ENCODE measurements at places on chromosomes 13 and 19.

- DNase-seq: no peak
Measured at GRCh38 chr13:50829896-50830295, 13.6 kb downstream of the DLEU7 start.

DNA sequence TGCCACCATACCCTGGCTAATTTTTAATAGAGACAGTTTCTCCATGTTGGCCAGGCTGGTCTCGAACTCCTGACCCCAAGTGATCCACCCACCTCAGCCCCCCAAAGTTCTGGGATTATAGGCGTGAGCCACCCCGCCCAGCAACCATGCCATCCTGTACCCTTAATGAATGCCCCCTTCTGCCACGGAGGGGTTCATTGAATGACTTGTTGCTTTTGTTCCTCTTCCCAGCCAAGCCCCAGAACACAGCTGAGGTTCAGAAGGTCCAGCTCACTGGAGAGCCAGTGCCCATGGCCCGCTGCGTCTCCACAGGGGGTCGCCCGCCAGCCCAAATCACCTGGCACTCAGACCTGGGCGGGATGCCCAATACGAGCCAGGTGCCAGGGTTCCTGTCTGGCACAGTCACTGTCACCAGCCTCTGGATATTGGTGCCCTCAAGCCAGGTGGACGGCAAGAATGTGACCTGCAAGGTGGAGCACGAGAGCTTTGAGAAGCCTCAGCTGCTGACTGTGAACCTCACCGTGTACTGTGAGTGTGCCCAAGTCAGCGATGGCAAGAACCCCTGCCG, 6.0 kb downstream of the PVR start:
- DNase-seq: no peak

GRCh38 chr19:1256646-1257474, 8.5 kb downstream of the MIDN start:
- DNase-seq: no peak

DNA sequence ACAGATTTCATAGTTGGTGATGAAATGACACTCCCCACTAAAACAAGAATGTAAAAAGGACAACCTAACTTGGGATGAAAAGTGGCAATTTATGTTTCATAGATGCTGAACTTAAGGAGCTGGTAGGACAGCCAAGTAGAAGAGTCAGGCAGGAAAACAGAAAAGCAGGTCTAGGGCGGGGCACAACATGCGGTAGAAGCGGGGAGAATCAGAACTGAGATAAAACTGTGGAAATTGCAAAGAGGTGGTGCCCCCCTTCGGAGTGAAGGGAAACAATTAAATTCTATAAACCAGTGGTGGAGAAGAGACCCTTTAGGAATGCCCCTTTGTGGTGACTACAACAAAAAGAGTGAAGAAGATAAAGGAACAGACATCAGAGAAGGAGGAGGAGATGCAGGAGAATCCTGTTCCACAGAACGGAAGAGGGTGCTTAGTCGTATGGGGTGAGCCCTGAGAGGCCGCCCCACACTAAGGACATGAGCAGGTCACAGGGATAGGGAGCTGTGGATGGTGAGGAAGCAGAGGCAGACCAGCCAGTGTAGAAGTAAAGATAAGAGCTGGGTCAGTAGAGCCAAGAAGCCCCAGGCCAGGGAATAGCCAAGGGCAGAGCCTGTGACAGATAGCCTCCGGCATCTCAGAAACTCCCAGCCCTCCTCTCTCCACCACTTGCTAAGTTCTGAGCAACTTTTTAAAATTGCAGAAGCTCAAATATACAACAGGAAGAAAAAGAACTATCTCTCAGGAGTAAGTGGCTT, 100.3 kb upstream of the DOCK9 start:
- no peak for DNase-seq

DNA sequence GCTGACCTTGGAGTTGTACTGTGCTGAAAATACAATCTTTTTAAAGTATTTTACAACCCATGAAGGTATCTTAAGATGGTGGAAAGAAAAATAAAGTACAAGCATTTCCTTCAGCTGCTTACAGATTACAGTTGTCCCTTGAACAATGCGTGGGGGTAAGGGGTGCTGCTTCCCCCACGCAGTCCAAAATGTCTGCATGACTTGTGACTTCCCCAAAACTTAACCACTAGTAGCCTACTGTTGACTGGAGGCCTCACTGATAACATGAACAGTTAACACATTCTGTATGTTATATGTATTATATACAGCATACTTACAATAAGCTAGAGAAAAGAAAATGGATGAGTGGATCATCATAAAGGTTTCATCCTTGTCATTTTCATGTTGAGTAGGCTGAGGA, 45.3 kb upstream of the ZNF599 start:
- DNase-seq: no peak

DNA sequence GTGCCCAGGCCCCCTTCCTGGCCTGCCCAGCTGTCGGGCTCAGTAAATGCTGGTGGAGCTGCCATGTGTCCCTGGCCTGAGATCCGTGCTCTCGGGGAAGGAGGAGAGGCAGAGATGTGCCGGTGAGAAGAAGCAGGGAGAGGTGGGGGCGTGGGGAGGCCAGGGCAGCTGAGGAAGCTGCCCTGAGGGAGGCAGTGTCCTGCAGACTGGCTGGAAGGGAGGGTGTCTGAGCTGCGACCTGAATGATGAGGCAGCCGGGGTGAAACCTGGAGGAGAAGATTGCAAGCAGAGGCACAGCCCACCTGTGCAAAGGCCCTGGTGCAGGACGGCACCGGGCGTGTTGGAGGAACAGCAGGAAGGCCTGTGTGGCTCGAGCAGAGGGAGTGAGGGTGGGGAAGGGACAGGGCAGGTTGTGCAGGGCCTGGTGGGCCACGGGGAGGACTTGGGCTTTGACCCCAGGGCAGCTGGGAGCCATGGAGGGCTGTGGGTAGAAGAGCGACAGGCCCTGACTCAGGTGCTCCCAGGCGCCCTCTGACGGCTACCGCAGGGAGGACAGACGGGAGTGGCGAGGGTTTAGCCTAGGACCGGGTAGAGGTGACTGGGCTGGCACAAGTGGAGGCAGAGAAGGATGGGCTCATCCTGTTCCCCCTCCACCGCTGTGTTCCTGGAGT, 14.0 kb upstream of the CELF5 start:
- DNase-seq: peak; percentile 30

DNA sequence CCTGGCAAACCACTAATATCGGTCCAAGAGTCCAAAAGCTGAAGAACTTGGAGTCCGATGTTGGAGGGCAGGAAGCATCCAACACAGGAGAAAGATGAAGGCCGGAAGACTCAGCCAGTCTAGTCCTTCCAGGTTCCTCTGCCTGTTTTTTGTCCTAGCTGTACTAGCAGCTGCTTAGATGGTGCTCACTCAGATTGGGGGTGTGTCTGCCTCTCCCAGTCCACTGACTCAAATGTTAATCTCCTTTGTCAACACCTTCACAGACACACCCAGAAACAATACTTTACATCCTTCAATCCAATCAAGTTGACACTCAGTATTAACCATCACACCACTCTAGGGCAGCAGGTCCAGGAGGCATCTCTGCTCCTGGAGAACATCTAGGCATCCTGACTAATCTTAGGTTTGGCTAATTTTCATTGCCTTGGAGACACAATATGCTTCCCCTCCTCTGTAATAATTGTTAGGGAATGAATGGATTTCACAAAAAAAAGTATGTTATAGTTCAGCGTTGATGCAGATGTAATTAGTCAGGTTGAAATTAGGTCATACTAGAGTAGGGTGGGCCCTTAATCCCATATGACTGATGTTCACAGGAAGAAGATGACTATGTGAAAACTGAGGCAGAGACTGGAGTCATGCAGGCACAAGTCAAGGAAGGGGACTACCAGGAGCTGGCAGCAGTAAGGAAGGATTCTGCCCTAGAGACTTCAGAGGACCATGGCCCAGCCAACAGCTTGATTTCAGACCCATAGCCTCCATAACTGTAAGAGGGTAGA, 183.4 kb downstream of the RBM26 start:
- no peak for DNase-seq

DNA sequence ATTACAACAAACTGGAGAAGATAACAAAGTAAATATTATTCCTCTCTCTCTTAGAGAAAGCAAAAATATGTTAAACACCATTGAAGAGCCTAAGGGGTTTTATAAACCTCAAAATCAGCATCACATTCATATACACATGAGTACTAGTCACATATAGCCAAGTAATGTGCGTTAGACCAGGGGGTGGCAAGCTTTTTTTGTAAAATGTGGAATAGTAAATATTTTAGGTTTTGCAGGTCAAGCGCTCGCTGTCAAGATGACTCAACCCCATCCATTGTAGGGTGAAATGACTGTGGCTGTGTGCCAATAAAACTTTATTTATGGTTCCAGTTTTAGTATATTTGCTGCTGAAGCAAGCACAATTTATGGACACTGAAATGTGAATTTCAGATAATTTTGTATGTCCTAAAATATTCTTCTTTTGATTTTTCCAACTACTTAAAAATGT, 21.7 kb downstream of the RFX2 start:
- DNase-seq: no peak

- DNase-seq: no peak
Measured at GRCh38 chr13:30700364-30700763, 35.0 kb upstream of the ALOX5AP start.

DNA sequence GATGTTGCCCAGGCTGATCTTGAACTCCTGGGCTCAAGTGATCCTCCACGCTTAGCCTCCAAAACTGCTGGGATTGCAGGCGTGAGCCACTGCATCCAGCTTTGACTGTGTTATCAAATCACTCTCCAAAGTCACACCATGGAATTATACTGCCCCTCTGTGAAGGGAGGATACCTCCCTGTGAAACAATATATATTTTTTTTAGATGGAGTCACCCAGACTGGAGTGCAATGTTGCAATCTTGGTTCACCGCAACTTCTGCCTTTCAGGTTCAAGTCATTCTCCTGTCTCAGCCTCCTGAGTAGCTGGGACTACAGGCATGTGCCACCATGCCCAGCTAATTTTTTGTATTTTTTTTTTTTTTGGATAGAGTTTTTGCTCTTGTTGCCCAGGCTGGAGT, 7.7 kb downstream of the TYK2 start:
- no peak for DNase-seq

DNA sequence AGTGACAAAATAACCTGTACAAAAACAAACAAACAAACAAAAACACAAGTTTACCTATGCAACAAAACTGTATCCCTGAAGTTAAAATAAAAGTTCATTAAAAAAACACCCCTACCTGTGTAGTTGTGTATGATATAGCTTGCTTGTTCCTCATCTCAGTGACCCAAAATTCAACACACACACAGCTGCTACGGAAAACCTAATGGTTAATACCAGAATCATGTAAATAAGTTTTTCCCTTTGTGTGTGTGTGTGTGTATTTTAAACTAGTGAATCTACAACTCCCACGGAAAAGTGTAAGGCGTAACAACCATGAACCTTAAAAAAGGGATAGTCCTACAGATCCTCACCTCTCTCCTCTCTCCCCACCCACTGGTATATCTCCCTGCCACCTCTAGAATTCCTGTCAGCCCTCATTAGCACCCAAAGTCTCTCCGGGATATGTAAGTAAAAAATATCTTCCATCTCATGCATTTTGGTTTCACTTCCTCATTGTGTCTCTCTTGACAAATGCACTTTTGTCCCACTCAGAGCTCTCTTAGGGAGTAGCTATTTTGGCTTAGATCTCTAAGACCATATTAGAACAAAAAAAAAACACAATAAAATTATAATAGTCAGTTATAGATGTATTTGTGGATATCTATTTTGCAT, 2236.5 kb downstream of the PCDH9 start:
- DNase-seq: no peak

GRCh38 chr13:60109285-60109684, 54.4 kb downstream of the DIAPH3 start:
- DNase-seq: no peak

DNA sequence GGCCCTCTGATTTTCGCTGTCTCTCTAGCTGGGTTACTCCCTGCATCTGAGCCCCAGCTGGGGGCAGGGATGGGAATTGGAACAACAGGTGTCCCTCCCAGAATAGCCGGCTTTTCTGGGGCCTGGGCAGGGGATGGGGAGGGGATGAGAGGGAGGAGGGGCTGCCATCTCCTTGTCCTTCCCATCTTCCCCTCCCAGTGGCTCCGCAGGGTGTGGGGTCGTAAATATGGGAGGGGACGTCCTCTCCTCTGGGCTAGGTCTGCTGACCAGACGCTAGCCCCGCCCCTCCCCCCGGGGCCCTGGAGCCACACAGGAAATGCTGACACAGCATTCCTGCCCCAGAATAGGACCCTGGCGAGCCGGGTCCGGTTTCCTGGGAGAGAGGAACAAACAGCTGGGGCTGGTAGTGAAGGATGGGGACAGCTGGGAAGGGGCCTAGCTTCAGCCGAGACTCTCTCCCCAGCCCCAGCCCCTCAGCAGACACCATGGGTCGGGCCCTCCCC, 1.1 kb downstream of the RYR1 start:
- DNase-seq: no peak

DNA sequence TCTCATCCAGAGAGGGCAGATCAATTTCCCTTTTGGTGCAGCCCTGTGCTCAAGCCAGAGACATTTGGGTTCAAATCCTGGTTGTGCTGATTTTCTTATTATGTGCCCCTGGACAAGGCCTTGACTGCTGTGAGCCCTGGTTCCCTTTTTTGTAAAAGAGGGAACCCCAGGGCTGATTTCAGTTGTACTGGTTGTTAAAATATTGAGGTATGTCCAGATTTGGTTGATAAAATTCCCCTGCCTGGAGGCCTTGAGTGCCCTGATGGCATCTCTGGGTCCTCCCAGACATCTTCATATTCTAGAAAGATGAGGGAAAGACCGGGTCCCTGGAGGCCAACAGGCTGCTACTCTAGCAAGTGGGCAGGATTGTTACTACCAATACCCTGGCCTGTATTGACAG, 14.4 kb upstream of the PLAUR start:
- no peak for DNase-seq

GRCh38 chr19:38803543-38803942, 9.2 kb downstream of the LGALS4 start:
- no peak for DNase-seq

DNA sequence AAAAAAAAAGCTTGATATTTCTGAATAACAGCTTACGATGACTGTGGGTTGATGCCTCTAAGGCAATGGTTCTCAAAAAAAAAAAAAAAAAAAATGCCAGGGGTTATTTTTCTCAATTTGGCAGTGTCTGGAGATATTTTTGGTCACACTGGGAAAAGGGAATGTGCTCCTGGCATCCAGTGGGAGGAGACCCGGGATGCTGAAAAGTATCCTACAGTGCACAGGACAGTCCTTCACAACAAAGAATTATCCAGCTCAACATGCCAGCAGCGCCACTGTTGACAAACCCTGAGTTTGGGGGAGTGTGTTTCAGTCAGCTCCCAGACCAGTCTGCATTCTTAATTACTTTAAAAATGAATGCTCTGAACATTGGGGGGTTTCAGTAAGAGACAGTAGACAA, 54.5 kb downstream of the FLT3 start:
- no peak for DNase-seq

- DNase-seq: no peak
Measured at GRCh38 chr19:10003271-10003670, 7.0 kb downstream of the COL5A3 start.

Measured in stimulated activated CD8-positive, alpha-beta memory T cell treated with anti-CD3 and anti-CD28 coated beads, Interleukin-4, amount 100 ng/mL, for 4 hours (primary cell).